ENCODE measurements at places on chromosomes 6 and 20. TPM values are rescaled to one million over a fixed set of nuclear protein-coding genes. Genes with fewer than 3 reads are reported as not detected.

- no peak for DNase-seq
- no peak overlapping the region for H3K4me3 ChIP-seq
- H3K36me3 ChIP-seq = no peaks in the 10 kb centered on the region
- H3K27me3 ChIP-seq = peaks cover 2% of the 10 kb centered on the region
- no peaks in the 10 kb centered on the region for H3K4me1 ChIP-seq
These were observed 125.4 kb downstream of the SH3BGRL2 start for GRCh38 chr6:79756496-79756895.

MYH7B gene
- total RNA-seq = 0.58 TPM

CGA gene
- total RNA-seq = not detected

DNA sequence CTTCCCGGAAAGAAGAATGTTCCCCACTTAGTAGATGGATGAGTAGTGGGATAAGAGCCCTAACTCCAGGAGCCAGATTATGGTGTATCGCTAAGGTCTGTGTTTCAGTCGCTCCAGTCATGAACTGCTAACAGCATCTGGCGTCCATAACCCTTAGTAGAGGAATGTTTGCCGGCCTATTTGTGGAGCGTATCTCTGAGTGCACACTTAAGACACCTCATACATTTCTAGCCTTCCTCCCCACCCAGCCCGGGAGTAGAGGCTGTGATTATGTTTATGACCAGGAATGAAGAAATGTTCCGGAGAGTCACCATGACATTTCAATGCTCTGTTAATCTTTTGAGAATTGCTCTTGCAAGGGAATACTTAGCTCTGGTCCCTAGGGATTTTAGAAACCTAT lies 251.1 kb upstream of the SOX4 start:
- H3K27ac ChIP-seq = no peak overlapping the region
- H3K36me3 ChIP-seq = no peaks in the 10 kb centered on the region
- DNase-seq = no peak
- H3K4me1 ChIP-seq = no peaks in the 10 kb centered on the region
- H3K4me3 ChIP-seq = no peak overlapping the region
- no peaks in the 10 kb centered on the region for H3K27me3 ChIP-seq

GRCh38 chr6:164337024-164337924 lies 922.8 kb downstream of the QKI start:
- no peaks in the 10 kb centered on the region for H3K27me3 ChIP-seq
- DNase-seq = no peak
- H3K36me3 ChIP-seq = no peaks in the 10 kb centered on the region
- no peak overlapping the region for H3K4me3 ChIP-seq
- no peak overlapping the region for H3K27ac ChIP-seq

KCNK16 gene
- not detected for total RNA-seq

- H3K4me3 ChIP-seq = no peak overlapping the region
- no peaks in the 10 kb centered on the region for H3K27me3 ChIP-seq
- no peak overlapping the region for H3K27ac ChIP-seq
- peaks cover 3% of the 10 kb centered on the region for H3K36me3 ChIP-seq
These were observed 19.6 kb upstream of the LTV1 start for GRCh38 chr6:143823548-143823947.
